ENCODE measurements at places on chromosomes 16 and 17. TPM values are rescaled to one million over a fixed set of nuclear protein-coding genes. Genes with fewer than 3 reads are reported as not detected.
A peak's percentile ranks its signal among the peaks of the same experiment; 100 is the strongest.

GRCh38 chr17:31394544-31394943, 3.1 kb downstream of the RAB11FIP4 start:
- peaks cover 56% of the 10 kb centered on the region for H3K27me3 ChIP-seq
- peak; percentile 76 for DNase-seq
- peak overlapping the region; percentile 80 for H3K4me3 ChIP-seq
- H3K36me3 ChIP-seq, result no peaks in the 10 kb centered on the region
- H3K4me1 ChIP-seq, result peaks cover 18% of the 10 kb centered on the region

- no peak overlapping the region for H3K27ac ChIP-seq
- H3K4me3 ChIP-seq, result no peak overlapping the region
- H3K27me3 ChIP-seq, result no peaks in the 10 kb centered on the region
- H3K36me3 ChIP-seq, result peaks cover 4% of the 10 kb centered on the region
- no peaks in the 10 kb centered on the region for H3K4me1 ChIP-seq
Observed at GRCh38 chr17:43114151-43114552, 11.0 kb downstream of the BRCA1 start.

GRCh38 chr17:55053855-55054254, 85.3 kb downstream of the STXBP4 start:
- H3K27me3 ChIP-seq, result no peaks in the 10 kb centered on the region
- no peak overlapping the region for H3K4me3 ChIP-seq
- H3K4me1 ChIP-seq, result no peaks in the 10 kb centered on the region
- DNase-seq, result no peak

GRCh38 chr16:83345846-83346640, 461.7 kb upstream of the HSBP1 start:
- H3K36me3 ChIP-seq, result no peaks in the 10 kb centered on the region
- no peak overlapping the region for H3K27ac ChIP-seq
- H3K4me3 ChIP-seq, result no peak overlapping the region
- no peak for DNase-seq

DNA sequence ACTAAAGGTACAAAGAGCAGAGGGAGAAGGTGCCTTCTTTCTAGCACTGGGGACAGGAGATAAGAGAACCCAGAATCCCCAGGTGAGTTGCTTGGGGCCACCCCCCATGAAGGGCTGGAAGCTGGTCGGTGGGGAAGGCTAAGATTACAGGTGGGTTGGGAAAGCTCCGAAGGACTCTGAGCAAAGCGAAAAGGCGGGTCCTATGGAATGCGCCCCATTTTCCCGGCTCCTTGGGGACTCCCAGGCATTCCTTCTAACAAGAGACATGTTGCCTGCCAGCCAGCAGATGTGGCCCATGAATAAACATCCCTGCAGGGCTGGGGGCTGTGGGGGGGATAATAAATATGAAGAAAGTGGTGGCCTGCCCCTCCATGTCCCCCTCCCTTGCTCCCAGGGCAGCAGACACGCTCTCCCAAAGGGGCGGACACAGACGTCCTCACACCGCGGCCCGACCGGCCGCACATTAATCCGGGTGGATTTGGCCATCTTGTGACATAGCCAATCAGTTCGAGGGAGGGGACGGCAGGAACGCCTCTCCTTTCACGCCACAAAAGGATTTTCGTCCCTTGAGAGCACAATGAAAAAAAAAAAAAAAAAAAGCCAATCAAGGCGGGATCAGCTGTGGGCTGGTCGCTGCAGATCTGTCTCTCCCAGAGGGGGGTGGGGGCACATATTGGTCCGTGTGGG, 98.5 kb downstream of the SOX9 start:
- H3K4me3 ChIP-seq, result peak overlapping the region; percentile 89
- H3K27ac ChIP-seq, result peak overlapping the region; percentile 39
- peaks cover 51% of the 10 kb centered on the region for H3K27me3 ChIP-seq
- peaks cover 37% of the 10 kb centered on the region for H3K4me1 ChIP-seq

- H3K36me3 ChIP-seq, result peaks cover 9% of the 10 kb centered on the region
- H3K4me1 ChIP-seq, result peaks cover 11% of the 10 kb centered on the region
- no peak for DNase-seq
Observed at GRCh38 chr16:10554569-10554968, 25.8 kb downstream of the EMP2 start.

- H3K27me3 ChIP-seq, result peaks cover 5% of the 10 kb centered on the region
- peaks cover 13% of the 10 kb centered on the region for H3K36me3 ChIP-seq
- DNase-seq, result no peak
- peaks cover 32% of the 10 kb centered on the region for H3K4me1 ChIP-seq
- H3K4me3 ChIP-seq, result peak overlapping the region; percentile 78
- no peak overlapping the region for H3K27ac ChIP-seq
Observed at GRCh38 chr17:16449121-16449570, 33.8 kb downstream of the TRPV2 start.

- no peak overlapping the region for H3K27ac ChIP-seq
- H3K4me1 ChIP-seq, result no peaks in the 10 kb centered on the region
- no peak overlapping the region for H3K4me3 ChIP-seq
Observed at GRCh38 chr17:68141050-68141449, 105.5 kb downstream of the KPNA2 start.

- no peak overlapping the region for H3K4me3 ChIP-seq
- no peaks in the 10 kb centered on the region for H3K4me1 ChIP-seq
- no peaks in the 10 kb centered on the region for H3K36me3 ChIP-seq
- peaks cover 10% of the 10 kb centered on the region for H3K27me3 ChIP-seq
- no peak overlapping the region for H3K27ac ChIP-seq
Observed at GRCh38 chr17:39012725-39013124, 45.5 kb upstream of the FBXO47 start.

DNA sequence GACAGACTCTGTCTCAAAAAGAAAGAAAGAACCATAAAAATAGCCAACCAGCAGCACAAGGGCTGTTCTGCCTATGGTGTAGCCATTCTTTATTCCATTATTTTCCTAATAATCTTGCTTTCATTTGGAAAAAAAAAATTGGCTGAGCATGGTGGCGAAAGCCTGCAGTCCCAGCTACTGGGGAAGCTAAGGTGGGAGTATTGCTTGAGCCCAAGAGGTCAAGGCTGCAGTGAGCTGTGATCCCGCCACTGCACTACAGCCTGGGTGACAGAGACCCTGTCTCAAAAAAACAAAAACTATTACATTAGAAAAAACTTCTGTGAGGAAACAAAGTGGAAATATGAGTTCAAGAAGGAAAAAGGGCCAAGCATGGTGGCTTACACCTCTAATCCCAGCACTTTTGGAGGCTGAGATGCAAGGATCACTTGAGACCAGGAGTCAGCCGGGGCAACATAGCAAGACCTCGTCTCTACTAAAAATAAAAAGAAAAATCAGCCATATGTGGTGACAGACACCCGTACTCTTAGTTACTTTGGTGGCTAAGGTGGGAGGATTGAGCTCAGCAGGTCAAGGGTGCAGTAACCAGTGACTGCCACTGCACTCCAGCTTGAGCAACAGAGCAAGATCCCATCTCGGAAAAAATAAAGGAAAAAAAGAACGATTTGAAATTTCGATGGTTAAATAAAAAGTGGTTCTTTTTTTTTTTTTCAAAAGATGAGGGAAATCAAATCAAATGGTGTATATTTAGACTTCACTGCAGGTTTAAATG, 2.5 kb downstream of the DCAKD start:
- no peaks in the 10 kb centered on the region for H3K27me3 ChIP-seq
- peaks cover 35% of the 10 kb centered on the region for H3K4me1 ChIP-seq
- no peak for DNase-seq
- no peak overlapping the region for H3K27ac ChIP-seq
- H3K36me3 ChIP-seq, result peaks cover under 1% of the 10 kb centered on the region

DNA sequence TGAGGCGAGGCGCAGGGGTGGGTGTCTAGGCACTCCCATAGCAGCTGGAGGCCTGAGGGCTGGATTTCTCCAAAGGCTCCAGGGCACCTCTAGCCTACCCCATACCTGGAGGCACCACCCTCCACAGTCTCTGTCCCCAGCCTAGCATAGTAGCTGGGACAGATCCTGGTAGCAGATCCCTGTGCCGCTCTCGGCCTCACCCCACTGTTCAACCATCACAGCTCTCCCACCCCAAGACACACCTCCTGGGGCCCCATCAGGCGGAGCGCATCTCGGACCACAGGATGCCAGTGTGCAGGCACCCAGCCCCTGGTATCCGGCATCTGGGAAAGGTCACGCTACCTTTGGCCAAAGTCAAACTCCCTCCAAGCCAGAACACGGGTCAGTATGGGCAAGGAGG, 7.1 kb downstream of the BTBD17 start:
- peaks cover 15% of the 10 kb centered on the region for H3K4me1 ChIP-seq
- H3K4me3 ChIP-seq, result no peak overlapping the region
- peaks cover 86% of the 10 kb centered on the region for H3K27me3 ChIP-seq
- peaks cover 2% of the 10 kb centered on the region for H3K36me3 ChIP-seq

DNA sequence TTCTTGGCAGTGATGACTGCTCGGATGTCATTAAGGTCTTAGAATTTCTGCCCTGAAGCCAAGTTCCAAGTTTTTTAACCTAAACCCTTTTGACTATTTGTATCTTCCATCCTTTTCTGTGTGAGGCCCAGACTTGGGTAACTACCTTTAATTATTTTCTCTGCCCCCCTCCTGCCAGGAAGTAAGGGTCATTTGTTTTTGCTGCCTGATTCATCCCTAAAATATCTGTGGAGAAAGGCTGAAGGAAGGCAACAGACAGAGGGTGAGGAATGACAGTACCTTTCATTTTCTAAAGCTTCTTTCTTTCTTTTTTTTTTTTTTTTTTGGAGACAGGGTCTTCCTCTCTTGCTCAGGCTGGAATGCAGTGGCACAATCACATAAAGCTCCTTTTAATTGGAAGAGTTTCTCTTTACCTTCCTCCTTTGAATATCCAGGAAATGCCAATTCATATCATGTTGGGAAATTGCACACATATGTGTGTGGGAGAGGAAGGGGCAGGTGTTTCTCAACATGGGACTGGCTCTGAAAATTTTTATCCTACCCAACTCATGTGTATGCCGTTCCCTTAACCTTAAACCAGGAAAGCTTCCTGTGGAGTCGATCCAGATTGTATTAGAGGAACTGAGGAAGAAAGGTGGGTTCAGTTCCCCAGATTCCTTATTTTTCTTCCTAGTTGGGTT, 957 bp downstream of the VPS25 start:
- no peaks in the 10 kb centered on the region for H3K36me3 ChIP-seq
- peaks cover 27% of the 10 kb centered on the region for H3K4me1 ChIP-seq
- peak overlapping the region; percentile 98 for H3K4me3 ChIP-seq
- H3K27me3 ChIP-seq, result peaks cover under 1% of the 10 kb centered on the region
- no peak for DNase-seq
- no peak overlapping the region for H3K27ac ChIP-seq

DNA sequence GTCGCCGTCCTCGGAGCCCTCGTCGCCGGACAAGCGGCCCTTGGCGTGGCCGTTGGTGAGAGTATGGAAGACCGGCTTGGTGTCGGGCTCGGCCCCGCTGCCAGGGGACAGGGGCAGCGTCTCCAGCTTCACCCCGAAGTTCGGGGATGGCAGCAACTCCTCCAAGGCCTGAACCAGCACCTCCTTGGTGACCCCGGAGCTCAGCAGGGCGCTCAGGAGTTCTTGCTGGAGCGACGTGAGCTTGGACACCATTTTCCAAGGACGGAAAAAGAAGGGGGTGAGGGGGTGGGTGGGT, 279 bp downstream of the HNF1B start:
- no peak overlapping the region for H3K4me3 ChIP-seq
- no peaks in the 10 kb centered on the region for H3K36me3 ChIP-seq
- peaks cover 10% of the 10 kb centered on the region for H3K4me1 ChIP-seq
- H3K27ac ChIP-seq, result no peak overlapping the region
- DNase-seq, result no peak

DNA sequence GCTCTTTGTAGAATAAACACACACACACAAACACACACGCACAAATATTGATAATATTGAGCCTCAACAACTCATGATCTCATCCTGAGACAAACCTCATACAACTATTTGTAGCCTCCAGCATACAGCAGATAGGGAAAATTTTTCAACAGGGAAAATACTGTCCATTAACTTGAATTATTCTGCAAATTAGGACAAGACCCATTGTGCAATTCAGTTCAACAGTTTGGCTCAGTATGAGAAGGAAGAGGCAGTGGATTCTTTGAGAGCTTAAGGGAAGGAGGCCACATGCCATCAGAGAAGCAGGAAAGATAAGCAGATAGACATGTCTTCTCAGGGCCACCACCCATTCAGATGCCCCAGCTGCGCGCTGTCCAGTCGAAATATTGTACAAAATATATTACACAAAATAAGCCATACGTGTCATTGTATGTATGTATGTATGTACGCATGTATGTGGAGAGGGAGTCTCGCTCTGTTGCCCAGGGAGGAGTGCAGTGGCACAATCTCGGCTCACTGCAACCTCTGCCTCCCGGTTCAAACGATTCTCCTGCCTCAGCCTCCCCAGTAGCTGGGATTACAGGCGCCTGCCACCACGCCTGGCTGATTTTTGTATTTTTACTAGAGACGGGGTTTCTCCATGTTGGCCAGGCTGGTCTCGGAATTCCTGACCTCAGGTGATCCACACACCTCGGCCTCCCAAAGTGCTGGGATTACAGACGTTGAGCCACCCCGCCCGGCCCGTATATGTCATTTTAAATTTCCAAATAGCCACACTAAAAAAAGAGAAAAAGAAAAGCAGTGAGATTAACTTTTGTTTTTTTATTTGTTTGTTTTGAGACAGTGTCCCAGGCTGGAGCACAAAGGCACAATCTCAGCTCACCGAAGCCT, 1.8 kb downstream of the ZC3H7A start:
- no peaks in the 10 kb centered on the region for H3K27me3 ChIP-seq
- H3K4me1 ChIP-seq, result peaks cover 77% of the 10 kb centered on the region
- DNase-seq, result no peak
- peaks cover 4% of the 10 kb centered on the region for H3K36me3 ChIP-seq
- H3K27ac ChIP-seq, result peak overlapping the region; percentile 67

DNA sequence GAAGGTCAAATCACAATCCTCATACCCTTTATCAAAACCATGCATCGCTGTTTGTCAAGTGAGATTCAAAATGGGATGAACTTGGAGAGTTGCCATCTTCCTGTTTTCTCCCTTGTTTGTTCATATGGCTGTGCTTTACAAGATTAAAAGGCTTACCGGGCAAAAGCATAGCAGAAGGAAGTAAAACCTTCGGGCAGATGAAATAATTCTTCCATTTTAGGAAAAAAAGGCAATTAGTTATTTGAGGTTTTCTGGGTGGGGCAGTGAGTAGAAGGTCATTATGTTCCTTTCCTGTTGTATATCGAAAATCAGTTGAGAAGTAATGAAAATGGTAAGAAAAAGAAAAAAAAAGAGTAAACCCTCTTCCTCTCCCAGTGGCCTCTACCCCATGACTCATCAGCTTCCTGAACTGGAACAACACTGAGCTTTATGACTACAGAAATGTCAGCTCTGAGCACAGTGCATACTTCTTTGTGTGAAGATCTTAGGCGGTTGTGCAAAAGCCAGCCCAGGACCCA, 369.2 kb downstream of the CDH13 start:
- H3K4me3 ChIP-seq, result no peak overlapping the region
- no peak for DNase-seq
- no peaks in the 10 kb centered on the region for H3K36me3 ChIP-seq
- H3K4me1 ChIP-seq, result no peaks in the 10 kb centered on the region

- H3K36me3 ChIP-seq, result no peaks in the 10 kb centered on the region
- H3K27me3 ChIP-seq, result no peaks in the 10 kb centered on the region
- DNase-seq, result no peak
- no peak overlapping the region for H3K4me3 ChIP-seq
- no peak overlapping the region for H3K27ac ChIP-seq
Observed at GRCh38 chr17:50909765-50910605, 43.8 kb upstream of the TOB1 start.

The MATCAP1 gene
- 97.7 TPM for total RNA-seq

The UTS2R gene
- not detected for total RNA-seq

The UNC13D gene
- 1.1 TPM for total RNA-seq

The GUCY2D gene
- not detected for total RNA-seq

The HBQ1 gene
- total RNA-seq, result 2.9 TPM
